ENCODE measurements at places on chromosomes 2 and 18.

DNA sequence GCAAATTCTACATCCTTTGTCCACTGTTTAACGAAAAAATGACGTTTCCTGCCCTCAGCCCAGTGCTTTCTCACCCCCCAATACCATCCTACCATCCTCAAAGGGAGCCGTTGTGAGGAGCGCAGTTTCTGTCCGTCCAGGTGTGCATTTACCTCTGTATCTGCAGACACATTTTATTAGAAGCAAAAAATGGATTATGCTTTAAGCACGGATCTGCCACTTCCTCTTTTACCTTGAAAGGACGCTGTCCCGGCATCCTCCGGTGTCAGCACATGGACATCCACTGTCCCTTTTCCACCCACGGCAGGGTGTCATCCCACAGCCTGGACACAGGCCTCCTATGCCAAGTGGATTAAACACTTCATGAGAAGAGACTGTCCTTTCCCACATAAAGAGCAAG, 7.2 kb upstream of the MAL start:
- no peak for DNase-seq

GRCh38 chr2:186546846-186547245, 43.0 kb upstream of the ITGAV start:
- no peak for DNase-seq

- DNase-seq: no peak
Measured at GRCh38 chr18:28113271-28114029, 63.5 kb downstream of the CDH2 start.

DNA sequence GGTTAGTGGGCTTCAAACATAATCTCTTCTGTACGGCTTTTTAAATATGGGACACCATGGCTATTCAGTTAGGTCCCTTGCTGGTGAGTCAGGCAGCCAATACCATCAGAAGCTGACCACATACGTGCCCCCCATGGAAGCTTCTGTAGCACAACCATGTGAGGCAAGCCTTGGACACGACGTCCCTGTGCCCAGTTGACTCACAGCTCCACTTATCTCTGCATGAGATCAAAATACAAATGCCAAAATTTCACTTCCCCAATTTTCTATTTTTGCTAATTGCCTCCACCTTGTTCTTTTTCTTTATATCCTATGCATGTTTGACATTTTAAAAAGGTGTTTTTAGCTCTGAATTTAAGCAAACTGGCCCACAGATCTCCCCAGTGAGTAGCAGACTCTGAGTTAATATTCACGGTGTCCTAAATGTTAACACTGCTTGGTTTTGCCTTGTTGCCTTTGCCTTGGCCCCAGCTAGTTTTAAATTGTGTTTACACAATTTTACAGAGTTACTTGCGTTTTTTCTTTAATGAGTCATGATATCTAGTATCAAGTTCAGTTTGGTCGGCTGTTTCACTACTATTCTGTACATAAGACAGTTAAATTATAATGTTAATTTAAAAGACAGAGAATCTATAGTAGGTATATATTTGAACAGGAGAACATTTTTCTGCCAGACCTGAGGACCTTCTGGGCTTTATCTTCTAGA, 77.5 kb downstream of the CDCA7 start:
- no peak for DNase-seq

- no peak for DNase-seq
Measured at GRCh38 chr2:199570934-199571333, 113.2 kb upstream of the SATB2 start.

- no peak for DNase-seq
Measured at GRCh38 chr2:12714391-12715221, 2.1 kb upstream of the TRIB2 start.

DNA sequence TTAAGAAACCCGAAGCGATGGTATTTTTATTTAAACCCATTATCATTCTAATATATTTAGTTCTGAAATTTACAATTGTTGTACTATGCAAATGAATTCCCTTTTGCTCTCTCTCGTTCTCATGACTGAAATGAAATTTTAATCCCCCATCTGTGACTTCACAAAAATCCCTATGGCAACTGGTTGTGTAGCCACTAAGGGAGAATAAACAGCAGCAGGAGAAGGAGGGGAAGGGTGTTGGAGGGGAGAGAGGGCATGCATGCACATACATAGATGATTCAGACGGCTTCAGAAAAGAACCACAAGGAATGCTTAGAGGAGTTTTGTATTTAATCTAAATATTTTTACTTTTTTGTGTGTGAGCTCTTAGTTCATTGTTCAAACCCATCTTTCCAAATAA, 36.8 kb downstream of the CPS1 start:
- no peak for DNase-seq

GRCh38 chr2:31066086-31066485, 72.2 kb downstream of the GALNT14 start:
- DNase-seq: no peak

DNA sequence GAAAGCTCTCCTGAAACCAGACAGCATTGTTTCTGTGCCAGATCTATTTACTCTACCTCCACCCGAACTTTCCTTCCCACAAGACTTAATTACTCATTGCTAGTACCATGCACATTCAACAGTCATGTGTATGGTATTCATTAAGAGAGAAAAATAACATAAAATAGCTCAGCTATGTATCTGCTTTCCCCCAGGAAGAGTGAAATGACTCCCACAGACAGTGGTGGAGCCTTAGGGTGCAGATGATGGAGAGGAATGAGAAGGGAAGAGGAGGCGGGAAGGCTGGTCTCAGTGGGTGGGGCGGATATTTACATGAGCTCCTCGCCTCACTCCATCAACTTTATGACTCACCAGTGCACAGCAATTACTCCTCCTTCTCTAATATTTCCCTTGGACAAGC, 724.5 kb downstream of the EPHA4 start:
- DNase-seq: no peak
